SK-MEL-5 (cell line): ENCODE measurements at places on chromosomes 11 and 22. TPM values are rescaled to one million over a fixed set of nuclear protein-coding genes. Genes with fewer than 3 reads are reported as not detected.

CBLIF gene
- total RNA-seq = 0.55 TPM in 1 of 2 replicates, not detected in the other

SLCO2B1 gene
- total RNA-seq = 0.13 TPM in 1 of 2 replicates, not detected in the other

C11orf21 gene
- not detected in 2 replicates for total RNA-seq

GNG3 gene
- total RNA-seq = not detected in 2 replicates

KRTAP5-9 gene
- total RNA-seq = not detected in 2 replicates

B4GALNT4 gene
- 1.1 and 1.4 TPM in 2 replicates for total RNA-seq

MMP8 gene
- total RNA-seq = 30.1 and 31.6 TPM in 2 replicates

SERGEF gene
- 24.1 and 35.1 TPM in 2 replicates for total RNA-seq

CNGA4 gene
- not detected in 2 replicates for total RNA-seq

TIMM10 gene
- total RNA-seq = 48.5 and 51.6 TPM in 2 replicates

LMO2 gene
- total RNA-seq = not detected in 2 replicates

TEX12 gene
- total RNA-seq = 0.43 and 0.48 TPM in 2 replicates

ARHGEF12 gene
- total RNA-seq = 27.3 and 29.7 TPM in 2 replicates

GRCh38 chr11:126655807-126656128 is 300.3 kb downstream of the ST3GAL4 start:
- DNase-seq = no peak

GRCh38 chr22:33873666-33874065 is 46.6 kb downstream of the LARGE1 start:
- no peak for DNase-seq

DNA sequence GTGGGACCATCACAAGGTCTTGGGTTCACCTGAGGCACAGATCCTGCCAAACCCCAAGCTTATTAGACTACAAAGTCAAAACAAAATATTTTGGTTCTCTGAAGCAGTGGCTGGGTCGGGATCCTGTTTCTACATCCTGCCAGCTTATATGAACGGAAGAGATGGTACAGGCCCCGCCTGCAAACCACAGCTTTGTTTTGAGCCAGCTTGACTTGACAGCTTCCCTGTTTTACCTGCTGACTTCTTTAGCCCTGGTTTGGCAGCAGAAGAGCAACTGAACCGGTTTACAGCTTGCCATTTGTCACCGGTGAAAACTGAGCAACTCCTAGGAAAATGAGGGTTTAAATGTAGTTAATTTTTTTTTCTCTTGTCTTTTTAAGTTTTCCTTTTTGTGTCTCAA is 11.4 kb downstream of the PACS1 start:
- DNase-seq = no peak

- no peak for DNase-seq
These were observed 55.9 kb downstream of the RTN4R start for GRCh38 chr22:20211997-20212753.

- peak; percentile 67 for DNase-seq
These were observed 23.5 kb downstream of the FZD4 start for GRCh38 chr11:86931548-86932258.

GRCh38 chr22:27846248-27846757 is 44.7 kb upstream of the MN1 start:
- no peak for DNase-seq

DNA sequence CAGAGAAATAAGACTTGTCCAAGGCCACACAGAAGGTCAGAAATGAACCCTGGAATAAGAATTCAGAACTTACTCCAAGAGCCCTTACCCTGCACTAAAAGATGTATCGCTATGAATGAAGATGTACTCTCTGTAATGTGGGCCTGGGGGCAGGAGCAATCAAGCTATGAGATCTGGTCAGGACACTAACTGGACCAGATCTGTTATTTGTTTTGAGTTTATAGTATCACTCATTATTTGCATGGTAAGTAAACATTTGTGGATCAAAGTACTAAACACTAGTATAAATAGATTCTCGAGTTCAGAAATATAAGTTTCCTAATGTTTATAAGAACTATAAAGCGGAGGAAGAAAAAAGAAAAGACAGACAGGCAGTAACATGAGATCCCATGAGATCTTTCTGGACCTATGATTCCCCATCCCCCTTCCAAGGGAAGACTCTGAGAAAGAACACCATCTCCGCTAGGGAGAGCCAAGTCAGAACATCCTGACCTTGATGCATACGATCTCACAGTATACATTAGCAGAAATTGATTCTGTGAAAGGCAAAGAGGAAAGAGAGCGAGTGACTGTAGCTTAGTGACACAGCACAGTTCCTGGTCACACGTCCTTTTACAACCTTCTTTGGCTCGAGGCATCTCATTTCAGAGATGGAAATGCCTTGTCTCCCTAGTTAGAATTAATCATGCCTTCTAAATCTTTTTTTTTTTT is 71.2 kb downstream of the USP35 start:
- no peak for DNase-seq

GRCh38 chr22:40203572-40203971 is 25.8 kb downstream of the TNRC6B start:
- DNase-seq = no peak

- peak; percentile 42 for DNase-seq
These were observed 80.7 kb downstream of the GGT1 start for GRCh38 chr22:24683691-24684090.

- no peak for DNase-seq
These were observed 51.9 kb upstream of the PICALM start for GRCh38 chr11:86120807-86121206.

GRCh38 chr11:16225623-16226022 is 130.7 kb downstream of the SOX6 start:
- DNase-seq = no peak

GRCh38 chr11:128457874-128458273 is 129.5 kb downstream of the ETS1 start:
- DNase-seq = no peak

- no peak for DNase-seq
These were observed 122.3 kb downstream of the RCN1 start for GRCh38 chr11:32213223-32213622.

GRCh38 chr22:37804881-37805809 is 2.6 kb upstream of the GCAT start:
- DNase-seq = peak; percentile 90

DNA sequence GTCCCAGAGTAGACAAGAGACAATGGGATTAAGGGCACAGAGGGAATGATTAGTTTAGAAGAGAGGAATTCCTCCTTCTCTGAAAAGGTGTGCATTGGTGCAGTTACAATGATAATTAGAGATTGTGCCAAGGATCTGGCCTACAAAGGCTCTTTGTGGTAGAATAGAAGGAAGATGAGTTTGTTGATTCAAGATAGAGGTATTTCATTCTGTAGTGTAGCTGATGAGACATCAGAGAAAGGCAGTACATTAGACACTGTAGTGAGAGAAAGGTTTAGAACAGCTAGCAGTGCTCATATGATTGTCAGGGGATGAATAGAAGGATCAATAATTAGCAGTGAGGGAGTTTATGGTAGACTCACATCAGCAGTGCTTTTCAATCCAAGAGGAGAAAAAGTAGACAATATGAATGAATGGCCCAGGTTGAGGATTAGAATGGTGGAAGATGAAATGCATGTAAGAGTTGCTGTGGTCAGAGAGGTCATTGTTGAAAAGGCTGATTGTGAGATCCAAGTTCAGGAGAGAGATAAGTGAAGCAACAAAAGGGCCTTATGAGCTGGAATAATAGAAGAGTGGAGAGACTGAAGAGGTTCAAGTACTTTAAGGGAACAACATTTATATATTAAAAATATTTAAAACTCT is 28.9 kb downstream of the SIK2 start:
- DNase-seq = peak; percentile 47

- no peak for DNase-seq
These were observed 5.1 kb downstream of the MRGPRF start for GRCh38 chr11:69007975-69008381.

- DNase-seq = no peak
These were observed 43.3 kb upstream of the BID start for GRCh38 chr22:17817511-17818065.

DNA sequence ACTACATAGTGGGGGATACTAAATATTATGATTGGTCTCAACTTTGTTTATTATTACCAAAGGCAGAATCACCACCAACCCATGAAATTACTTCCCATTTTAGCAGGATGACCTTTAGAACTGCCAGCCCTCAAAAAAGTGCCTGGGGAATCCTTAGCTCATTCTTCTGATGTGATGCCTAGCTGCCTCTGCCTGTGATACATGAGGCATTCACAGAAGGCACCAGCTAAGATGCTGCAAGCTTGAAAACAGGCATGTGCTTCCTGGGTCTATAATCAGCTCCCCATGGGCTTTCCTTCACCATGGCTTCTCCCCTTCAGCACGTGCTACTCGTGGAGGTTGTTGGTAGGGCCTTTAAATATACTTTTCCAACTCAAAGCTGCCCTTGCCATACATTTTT is 50.4 kb upstream of the ARHGAP20 start:
- DNase-seq = no peak

GRCh38 chr11:81602508-81602907 is 1131.2 kb downstream of the FAM181B start:
- no peak for DNase-seq

GRCh38 chr11:69878144-69878883 is 59.1 kb upstream of the FGF3 start:
- DNase-seq = no peak

- DNase-seq = no peak
These were observed 15.8 kb upstream of the MRGPRD start for GRCh38 chr11:68996376-68997123.

- DNase-seq = no peak
These were observed 10.6 kb upstream of the CARD10 start for GRCh38 chr22:37529652-37530345.

DNA sequence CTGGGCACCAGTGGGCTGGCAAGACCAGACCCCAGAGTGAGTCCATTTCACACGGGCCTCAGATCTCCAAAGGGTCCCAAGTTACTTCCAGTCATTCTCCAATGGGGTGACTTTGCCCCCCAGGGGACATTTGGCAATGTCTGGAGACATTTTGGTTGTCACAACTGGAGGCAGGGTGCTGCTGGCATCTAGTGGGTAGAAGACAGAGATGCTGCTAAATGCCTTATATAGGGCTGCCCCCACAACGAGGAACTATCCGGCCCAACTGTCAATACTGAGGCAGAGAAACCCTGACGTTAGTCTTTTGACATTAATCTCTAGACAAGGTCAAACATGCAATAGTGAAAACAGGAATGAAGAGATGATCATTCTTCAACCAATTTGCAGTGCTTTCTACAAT is 6.4 kb downstream of the RTN4RL2 start:
- DNase-seq = no peak

- no peak for DNase-seq
These were observed 21.4 kb downstream of the KIF18A start for GRCh38 chr11:28086569-28086968.

DNA sequence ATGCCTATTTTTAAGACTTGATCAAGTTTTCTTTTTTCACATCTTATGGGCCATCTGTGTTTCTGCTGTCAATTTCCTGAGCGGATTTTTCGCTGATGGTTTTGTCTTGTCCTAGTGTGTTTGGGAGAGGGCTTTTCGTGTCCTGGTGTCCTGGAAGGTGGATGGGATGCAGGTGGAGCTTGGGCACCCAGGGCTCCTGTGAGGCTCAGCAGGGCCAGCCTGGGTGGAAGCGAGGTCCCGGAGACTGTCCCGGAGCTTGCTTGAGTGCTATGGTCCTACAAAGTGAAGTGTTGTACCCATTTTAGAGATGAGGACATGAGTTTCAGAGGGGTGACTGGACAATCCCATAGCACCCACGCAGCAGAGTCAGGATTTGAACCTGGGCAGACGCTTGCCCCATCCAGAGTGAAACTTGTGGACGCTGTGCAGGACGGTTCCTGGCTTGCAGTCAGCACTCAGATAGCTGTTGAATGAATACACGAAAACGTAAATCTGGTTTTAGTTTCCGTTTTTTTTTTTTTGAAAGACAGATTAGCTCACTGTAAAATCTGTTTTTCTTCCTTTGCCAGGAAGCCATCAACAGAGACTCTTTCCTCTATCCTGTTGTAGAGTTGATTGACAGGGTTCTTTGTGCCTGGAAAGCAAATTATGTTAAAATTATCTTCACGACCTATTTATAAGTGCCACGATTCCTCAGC is 64.1 kb downstream of the TBC1D22A start:
- no peak for DNase-seq

DNA sequence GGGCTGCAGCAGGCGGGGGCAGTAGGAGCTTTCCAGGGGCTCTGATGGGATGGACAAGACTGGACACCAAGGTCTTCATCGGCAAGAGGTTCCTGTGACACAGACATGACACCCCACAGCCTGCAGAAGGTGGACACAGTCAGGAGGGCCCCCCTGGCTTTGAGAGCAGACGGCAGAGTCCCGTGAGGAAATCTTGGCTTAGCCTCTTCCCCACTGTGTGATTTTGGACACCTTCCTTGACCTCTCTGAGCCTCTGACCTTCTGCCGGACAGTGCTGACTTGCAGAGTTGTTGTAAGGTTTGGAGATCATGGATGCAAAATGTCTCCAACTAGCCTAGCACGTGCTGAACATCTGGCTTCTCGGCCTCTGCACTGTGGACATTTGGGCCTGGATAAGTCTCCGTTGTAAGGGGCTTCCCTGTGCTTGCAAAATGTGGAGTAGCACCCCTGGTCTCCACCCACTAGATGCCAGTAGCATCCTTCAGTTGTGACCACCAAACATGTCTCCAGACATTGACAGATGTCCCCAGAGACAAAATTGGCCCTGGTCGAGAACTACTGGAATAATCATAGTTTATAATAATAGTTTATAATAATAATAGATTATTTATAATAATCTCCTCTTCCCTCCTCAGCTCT is 54.6 kb downstream of the MCM5 start:
- peak; percentile 74 for DNase-seq

DNA sequence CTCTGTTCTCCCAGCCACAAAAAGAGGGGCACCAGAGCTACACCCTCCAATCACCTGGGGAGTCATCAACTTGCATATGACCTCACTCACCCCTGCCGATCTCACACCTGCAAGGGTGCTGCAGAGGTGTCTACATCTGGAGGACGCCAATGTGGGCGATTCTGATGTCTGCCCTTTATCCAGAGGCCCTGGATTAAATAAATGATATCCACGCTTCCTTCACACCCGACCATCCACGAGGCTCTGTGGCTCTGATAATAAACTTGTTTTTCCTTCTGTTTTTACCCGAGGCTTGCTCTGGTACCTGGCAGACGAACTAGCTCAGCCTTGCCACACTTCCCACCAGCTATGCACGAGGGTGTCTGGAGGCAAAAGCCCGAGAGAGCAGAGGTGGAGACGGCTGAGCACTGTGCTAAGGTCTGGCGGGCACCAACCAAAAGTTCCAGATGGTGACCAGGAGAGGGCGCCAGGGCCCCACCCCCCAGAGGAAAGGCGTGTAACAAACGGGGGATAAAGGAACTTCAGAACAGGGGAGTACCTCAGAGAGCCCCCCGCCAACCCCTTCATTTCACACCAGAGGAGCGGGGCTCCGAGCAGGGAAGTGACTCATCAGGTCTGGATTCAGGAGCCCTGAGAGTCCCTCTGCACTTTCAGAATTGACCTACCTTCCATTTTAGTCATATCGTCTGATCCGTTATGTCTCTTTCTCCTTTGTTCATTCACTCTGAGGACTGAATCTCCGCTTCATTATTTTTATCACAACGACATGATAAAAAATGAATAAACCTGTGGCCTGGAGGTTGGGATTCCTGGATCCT is 13.5 kb downstream of the SCN3B start:
- peak; percentile 59 for DNase-seq
